ENCODE measurements at places on chromosomes 2 and 18.

- DNase-seq: no peak
Observed at GRCh38 chr18:31603315-31603714, 11.6 kb downstream of the TTR start.

DNA sequence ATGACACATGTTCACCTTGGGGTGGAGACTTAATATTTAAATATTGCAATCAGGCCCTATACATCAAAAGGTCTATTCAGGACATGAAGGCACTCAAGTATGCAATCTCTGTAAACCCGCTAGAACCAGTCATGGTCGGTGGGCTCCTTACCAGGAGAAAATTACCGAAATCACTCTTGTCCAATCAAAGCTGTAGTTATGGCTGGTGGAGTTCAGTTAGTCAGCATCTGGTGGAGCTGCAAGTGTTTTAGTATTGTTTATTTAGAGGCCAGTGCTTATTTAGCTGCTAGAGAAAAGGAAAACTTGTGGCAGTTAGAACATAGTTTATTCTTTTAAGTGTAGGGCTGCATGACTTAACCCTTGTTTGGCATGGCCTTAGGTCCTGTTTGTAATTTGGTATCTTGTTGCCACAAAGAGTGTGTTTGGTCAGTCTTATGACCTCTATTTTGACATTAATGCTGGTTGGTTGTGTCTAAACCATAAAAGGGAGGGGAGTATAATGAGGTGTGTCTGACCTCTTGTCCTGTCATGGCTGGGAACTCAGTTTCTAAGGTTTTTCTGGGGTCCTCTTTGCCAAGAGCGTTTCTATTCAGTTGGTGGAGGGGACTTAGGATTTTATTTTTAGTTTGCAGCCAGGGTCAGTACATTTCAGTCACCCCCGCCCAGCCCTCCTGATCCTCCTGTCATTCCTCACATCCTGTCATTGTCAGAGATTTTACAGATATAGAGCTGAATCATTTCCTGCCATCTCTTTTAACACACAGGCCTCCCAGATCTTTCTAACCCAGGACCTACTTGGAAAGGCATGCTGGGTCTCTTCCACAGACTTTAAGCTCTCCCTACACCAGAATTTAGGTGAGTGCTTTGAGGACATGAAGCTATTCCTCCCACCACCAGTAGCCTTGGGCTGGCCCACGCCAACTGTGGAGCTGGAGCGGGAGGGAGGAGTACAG, 108.1 kb downstream of the XRCC5 start:
- no peak for DNase-seq

- DNase-seq: no peak
Observed at GRCh38 chr2:183349091-183349490, 224.8 kb downstream of the NUP35 start.

DNA sequence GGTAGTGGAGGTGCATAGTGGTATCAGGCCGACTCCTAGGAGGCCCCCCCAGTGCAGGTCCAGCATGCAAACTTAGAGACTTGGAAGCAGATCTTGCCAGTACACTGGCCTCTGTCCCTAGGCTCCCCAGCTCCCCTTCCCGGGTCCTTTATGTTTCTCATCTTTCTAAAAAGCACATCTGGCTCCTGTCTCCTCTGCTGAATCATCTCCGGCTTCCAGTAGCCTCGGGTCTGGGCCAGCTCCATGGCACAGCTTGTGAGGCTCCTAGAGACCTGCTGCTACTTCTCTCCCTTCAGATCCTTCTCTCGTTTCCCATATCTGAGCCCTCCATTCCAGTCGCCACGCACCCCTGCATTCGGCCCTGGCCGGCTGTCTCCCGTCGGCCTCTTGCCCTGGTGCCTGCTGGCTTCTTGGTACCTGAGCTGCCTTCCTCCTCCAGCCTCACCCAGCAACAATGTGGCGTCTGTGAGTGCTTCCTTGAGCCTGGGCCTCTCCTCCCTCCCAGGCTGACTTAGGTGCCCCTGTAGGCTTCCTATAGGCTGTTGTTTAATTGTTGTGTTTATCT, 6.6 kb downstream of the TRAF3IP1 start:
- DNase-seq: no peak

GRCh38 chr18:58139459-58140386, 95.7 kb downstream of the NEDD4L start:
- no peak for DNase-seq

DNA sequence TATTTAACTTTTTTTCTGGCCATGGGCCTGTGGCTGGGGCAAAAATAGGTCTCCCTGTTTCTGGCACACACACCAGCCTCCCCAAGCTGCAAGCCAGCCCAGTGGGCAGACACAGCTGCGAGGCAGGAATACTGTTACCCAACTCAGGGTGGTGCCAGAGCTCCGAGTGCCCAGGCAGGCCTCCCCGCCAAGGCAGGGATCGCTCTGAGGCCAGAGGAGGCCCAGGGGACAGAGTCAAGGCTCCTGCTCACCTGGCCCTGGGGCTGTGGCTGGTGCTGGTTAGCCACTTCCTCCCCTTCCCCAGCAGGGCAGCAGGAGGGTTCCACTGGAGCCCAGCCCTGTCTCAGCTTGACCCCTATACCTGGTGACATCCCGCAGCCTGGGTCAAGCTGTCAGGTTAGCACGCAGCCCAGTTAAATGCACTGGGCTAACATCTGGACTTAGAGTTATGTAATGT, 67.1 kb upstream of the EPAS1 start:
- no peak for DNase-seq

DNA sequence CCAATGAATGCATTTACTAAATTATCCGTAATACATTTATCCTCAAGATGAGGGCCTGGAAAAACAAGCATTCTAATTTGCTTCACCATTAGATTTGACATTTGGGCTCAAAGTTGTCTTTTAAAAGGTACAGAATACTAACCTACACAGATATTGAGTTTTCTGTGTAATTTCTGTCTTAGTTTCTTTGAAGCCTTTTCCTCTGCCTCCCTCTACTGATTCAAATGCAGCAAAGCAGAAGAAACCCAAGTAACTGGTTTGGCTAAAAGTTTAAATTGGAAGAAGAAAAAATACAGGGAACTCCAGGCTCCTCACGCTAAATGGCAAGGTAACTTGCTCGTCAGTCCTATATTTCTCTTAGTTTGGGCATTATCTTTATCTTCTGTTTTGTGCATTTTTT, 53.3 kb upstream of the SLC5A7 start:
- DNase-seq: peak; percentile 0

DNA sequence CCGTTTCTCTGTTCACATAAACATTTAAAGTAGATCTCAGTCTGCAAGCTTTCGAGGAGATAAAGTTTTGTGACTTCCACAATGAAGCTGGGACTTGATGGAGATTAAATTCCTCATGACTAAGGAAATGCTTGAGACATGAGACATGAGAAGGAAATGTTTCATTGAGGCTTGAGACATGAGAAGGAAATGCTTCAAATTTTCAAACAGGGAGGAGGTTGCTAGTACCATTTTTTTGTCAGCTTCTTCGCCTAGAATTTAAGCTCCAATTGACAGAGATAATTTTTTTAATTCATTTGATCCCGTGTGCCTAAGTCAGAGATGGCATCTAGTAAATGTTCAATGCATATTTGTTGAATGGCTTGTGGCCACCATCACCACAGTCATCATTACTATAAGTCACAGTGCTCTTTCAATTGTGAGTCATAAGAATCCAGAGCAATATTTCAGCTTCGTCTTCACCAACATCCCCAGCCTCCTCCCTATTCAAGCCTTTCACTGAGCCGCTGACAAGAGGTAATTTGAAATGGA, 543 bp upstream of the MARCHF4 start:
- no peak for DNase-seq

DNA sequence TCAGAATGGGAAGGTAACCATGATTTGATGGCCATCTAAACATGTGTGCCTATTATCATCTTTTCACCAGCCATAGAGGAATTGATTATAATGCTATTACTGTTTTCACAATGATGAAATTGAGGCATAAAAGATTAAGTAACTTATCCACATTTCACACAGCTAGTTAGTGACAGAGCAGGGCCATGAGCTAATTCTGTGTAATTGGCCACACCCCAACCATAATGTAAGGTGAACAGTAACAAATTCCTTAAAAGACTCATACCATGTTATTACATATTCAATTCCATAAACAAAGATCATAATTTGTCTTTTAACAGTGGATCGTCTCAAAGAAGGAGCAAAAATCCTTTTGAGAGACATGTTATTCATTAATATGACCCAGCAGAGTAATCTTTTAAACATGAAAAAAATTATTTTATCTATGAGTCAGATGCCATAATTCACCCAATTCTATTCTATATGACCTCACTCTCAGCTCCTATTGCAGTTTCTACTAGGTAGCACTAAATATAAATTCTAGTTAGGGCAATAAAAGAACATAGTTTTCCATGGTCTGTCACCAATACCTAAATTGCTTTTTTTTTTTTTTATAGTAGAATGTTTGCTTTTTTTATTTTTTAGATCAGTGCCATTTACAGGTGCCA, 475.8 kb upstream of the SLC39A10 start:
- DNase-seq: no peak

- DNase-seq: no peak
Observed at GRCh38 chr2:150126143-150126740, 361.2 kb downstream of the RND3 start.

DNA sequence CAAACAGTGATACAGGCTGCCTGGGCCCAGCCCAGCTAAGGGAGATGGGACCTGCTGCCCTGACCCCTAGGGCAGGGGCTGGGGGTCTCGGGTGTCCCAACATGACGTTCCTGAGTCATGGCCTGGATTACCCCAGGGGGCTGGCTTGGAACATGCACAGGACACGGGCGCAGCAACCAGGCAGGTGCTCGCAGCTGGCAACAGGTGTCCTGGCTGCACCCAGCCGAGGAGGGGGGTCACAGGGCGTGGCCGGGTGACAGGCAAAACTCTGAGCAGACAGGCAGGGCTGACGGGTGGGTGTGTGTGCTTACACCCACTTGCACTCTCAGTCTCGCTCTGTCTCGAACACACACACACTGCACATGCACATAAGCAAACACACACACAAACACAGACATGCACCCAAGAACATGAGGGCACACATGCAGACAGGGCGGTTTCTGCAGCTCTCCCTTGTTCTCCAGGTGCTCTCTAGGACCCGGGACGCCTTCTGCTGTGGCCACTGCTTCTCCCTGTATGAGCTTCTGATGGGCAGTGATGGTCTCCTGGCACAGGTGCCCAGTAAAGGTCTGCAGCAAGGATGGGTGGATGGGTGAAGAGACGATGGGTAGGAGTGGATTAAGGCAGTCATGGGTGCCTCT, 33.7 kb upstream of the TAF1B start:
- DNase-seq: no peak

DNA sequence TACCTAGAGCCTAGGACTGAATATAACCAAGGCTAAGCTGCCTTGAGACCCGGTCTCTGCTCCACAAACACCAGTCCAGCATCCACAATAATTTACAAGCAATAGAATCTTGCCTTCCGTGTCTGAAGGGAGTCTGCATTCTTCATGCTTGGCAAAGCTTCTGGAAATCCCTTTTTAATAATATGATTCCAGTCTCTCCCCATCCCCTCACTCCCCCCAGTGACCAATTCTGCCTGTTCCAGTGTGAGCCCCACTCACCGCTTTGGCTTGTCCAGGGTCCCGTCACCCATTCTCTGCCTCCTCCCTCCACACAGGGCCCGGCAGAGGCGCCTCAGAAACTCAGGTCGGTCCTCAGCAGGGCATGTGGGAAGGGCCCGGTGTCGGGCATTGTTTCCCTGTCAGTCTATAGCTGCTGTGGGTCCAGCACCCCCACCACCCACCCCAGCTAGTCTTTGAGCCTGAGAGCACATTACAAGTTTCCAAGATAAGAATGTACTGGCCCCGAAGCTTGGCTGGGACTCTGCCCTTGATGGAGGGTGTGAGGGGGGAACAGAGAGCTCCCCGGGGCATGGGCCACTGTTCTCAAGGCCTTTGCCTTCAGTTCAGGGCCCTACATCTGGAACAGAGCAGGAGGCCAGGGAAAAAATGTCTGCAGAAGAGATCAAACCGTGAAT, 129.7 kb upstream of the MYCN start:
- DNase-seq: no peak

- no peak for DNase-seq
Observed at GRCh38 chr2:135817951-135818350, 19.0 kb downstream of the LCT start.

GRCh38 chr2:216607277-216607560, 26.0 kb upstream of the IGFBP2 start:
- no peak for DNase-seq

DNA sequence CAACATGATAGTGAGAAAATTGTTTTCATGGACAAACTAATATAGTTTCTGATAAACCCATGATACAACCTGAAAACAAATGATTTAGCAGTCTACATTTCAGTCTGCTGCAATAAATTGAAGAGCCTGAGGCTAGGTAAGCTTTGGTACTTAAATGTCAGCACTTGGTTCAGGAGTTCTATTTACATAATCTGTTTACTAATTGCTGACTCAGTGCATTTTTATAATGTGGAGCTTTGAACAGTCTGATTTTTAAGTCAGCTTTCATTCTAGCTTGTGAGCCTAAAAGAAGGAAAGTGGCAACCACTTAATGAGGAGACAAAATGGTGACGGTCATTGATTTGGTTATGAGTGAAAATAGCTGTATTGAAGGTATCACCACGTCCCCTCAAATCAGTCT, 488.6 kb downstream of the CPS1 start:
- peak; percentile 27 for DNase-seq

DNA sequence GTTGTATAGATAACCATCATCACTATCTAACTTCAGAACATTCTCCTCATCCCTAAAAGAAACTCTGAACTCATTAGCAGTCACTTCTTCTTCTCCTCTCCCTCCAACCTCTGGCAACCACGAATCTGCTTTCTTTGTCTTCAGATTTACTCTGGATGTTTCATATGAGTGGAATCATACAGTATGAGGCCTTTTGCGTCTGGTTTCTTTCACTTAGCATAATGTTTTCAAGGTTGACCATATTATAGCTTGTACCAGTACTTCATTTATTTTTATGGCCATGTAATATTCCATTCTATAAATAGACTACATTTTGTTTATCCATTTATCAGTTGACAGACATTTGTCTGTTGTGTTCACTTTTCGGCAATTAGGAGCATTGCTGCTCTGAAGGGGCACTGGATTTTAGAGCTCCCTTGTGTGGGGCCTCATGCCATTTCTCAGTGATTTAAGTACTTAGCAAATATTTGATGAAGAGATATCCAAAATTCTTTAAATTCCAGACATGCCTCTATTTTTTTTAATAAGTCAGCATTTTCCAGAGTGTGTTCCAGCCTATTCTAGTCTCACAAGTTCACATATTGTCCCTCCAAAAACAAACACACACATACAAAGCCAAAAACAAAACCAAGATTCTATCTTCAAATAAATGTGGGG, 22.5 kb upstream of the MAP3K20 start:
- no peak for DNase-seq

- DNase-seq: no peak
Observed at GRCh38 chr18:41789001-41789400, 166.0 kb upstream of the PIK3C3 start.
